Stimulated activated CD4-positive, alpha-beta T cell treated with anti-CD3 and anti-CD28 coated beads, Interleukin-1b, Interleukin-23, amount 100 ng/mL, for 4 hours (primary cell): ENCODE measurements at places on chromosomes 11 and 22.

GRCh38 chr11:123145661-123146060 lies 49.4 kb downstream of the CLMP start:
- DNase-seq: no peak

DNA sequence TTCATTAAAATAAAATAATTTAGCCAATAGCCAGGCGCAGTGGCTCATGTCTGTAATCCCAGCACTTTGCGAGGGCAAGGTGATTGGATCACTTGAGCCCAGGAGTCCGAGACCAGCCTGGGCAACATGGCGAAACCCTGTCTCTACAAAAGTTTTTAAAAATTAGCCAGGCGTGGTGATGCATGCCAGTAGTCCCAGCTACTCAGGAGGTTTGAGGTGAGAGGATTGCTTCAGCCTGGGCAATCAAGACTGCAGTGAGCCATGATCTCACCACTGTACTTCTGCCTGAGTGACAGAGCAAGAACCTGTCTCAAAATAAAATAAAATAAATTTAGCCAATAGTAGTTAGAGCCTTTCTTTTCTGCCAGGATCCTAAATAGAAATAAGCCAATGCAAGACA lies 12.2 kb downstream of the HPS5 start:
- DNase-seq: no peak

GRCh38 chr11:235609-235996 lies 539 bp downstream of the SIRT3 start:
- peak; percentile 49 for DNase-seq

- DNase-seq: no peak
These were observed 144.0 kb downstream of the MPPED1 start for GRCh38 chr22:43555561-43556515.

GRCh38 chr11:115919341-115920091 lies 415.3 kb upstream of the CADM1 start:
- DNase-seq: no peak

- DNase-seq: no peak
These were observed 13.9 kb upstream of the GAL start for GRCh38 chr11:68670208-68670992.

GRCh38 chr22:19016081-19016766 lies 80.1 kb upstream of the PRODH start:
- no peak for DNase-seq

- DNase-seq: no peak
These were observed 110.4 kb downstream of the ELP4 start for GRCh38 chr11:31619980-31620379.

GRCh38 chr11:128157423-128158298 lies 429.7 kb downstream of the ETS1 start:
- DNase-seq: peak; percentile 65

DNA sequence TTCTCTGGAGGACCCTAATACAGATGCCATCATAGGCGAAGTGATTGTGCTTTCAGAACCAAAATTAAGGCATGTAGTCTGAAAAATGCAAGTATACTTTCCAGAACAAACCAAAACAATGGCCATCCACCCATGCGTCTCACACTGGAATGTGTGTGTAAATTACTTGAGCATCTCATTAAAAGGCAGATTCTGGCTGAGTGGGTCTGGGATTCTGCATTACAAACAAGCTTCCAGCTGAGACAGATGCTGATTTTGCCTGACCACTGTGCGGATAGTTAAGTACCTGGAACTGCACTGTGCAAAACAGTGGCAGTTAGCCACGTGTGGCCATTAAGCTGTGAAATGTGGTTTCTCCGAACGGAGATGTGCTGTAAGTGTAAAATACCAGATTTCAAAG lies 26.2 kb downstream of the RRP7A start:
- DNase-seq: no peak

DNA sequence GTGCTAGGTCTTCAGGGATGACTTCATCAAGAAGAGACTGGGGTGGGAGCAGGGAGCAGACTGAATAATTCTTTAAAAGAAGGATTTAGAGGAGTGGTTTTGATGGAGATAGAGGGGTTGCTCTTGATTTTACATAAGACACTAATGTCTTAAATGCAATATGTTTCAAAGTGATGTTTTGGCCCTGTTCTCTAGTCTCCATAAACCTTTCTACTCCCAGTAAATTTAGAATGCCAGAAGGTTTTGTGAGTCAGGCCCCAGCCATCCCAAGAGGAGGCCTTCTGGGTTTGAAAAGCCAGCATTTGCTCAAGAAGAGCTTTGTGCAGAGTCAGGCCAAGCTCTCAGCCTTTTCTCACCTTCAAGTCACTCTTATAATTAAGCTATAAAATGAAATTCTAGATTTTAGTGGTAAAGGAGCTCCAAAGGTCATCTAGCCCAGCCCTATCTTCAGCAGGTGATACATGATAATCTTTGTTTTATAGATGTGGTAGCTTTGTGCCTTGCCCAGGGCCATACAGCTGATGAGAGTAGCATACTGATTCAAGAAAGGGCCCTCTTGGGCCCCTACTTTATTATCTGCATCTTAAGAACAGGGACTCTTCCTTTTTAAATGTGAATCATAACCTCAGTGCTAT lies 122.8 kb upstream of the MTNR1B start:
- DNase-seq: no peak

DNA sequence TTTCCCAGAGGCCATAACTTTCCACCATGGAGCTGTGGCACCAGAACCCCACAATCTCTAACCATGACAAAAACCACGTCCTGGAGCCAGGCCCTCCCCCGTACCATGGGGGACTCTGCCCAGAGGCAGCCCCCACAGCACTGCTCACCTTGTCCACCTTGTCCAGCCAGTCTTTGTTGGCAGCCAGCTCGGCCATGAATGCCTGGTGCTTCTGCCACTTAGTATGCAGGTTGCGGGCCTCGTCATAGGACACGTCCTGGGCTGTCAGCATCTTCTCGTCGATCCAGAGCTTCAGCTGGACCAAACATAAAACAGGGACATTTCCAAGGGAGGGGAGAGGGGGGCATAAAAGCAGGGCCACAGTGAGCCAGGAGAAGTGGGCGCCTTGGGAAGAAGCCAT lies 20.8 kb upstream of the RBM4B start:
- no peak for DNase-seq

GRCh38 chr11:59273373-59273841 lies 60.7 kb upstream of the MPEG1 start:
- no peak for DNase-seq

- no peak for DNase-seq
These were observed 24.1 kb downstream of the MRGPRD start for GRCh38 chr11:68956547-68957254.

GRCh38 chr22:25166266-25167040 lies 33.2 kb upstream of the CRYBB3 start:
- DNase-seq: no peak

DNA sequence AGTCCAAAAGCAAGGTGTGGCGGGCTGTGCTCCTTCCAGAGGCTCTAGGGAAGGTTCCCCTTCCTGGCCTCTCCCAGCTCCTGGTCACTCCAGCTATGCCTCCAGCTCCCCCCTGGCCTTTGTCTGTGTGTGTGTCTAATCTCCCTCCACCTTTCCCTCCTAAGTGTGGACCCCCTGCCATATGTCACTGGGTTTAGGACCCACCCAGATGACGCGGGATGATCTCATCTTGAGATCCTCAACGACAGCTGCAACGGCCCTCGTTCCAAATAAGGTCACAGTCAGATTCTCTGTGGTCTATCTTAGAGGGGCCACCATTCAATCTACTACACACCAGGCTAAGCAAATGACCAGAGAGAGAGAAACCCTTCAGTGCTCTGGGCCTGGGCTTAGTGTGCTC lies 107.9 kb downstream of the ARHGAP8 start:
- DNase-seq: no peak

DNA sequence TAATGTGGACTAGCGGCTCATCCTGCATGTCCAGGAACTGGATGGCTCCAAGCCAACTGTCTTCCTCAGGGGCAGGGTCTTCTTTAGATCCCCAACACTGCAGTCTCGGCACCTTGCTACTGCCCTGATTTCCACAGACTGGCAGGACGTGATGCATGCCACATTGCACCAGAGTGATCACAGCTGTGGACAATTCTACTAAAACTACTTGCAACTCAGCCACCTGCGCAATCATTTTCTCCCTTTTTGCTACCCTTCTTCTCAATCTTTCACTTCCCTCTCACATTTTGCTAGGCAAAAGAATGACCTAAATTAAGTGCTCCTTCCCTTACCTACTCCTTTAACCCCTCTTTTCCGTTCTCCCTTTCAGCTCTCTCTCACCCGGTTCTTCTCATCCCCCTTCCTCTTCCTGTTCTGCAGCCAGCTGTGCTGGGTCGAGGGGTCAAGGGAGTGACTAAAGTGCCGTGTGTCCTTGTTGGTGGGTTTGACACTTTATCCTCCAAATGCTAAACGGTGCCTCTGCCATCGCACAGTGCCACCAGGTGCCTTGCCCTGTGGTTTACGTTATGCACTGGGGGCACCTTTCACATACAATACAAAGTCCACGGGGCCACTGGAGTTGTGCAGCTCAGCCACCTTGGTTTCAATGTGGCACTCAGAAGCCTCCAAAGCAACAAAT lies 11.5 kb upstream of the PEX26 start:
- DNase-seq: no peak

GRCh38 chr11:86360775-86361395 lies 13.8 kb upstream of the CCDC81 start:
- DNase-seq: no peak

- no peak for DNase-seq
These were observed 340.2 kb downstream of the TBC1D22A start for GRCh38 chr22:47102648-47103047.

DNA sequence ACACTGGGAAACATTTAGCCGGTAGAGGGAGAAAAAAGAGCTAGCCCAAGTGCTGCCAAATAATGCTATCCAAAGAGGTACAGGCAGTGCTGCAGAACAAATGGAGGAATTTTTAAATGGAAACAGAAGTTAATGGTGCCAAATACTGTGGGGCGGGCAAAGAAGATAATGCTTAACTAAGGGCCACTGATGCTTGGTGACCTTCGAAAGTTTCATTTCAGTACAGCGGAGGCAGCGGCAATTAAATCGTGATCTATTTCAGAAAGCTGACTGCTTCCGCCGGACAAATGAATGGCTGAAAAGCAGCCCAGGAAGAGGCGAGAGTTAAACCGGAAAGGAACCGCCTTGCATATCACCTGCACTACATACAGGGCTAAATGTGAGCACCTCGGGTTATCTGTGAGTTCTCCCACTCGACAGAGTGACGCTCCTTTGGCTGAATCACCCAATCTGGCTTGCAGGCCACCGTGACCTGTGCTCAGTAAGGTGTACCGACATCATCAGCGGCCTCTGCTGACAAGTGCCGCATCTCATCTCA lies 42.1 kb downstream of the CADM1 start:
- DNase-seq: no peak

- DNase-seq: no peak
These were observed 454.1 kb upstream of the CADM1 start for GRCh38 chr11:115958089-115959000.

DNA sequence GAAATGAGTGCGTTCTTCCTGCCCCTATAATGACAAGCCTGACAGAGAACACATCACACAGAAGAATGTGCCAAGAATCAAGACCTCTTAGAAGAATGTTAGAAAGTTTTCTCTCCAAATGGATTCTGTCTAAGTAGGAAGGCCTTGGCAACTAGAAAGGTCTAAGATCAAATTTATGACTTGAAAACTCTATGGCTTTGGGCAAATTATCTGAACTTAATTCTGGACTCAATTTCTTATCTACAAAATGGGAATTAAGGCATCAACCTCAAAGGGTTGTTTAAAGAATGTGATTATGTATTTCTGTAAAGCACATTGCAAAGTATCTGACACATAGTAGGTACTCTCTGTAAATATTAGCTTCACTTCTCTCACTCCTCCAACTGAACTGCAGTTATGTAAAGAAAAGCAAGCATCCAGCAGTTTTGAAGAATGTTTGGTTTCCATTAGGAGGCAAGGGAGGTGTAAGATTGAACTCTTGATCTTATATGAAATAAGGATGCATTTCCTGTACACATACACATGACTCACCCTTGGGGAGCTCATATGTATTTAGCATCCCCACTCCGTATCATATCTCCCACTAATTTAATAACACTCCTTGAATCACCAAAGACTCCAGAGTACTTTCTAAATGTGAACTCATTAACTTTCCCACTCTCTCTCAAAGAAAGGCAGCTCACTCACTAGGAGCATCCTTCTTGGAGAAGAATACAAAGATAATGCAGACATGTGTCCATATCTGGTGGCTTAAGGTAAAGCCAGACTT lies 77.6 kb downstream of the ETS1 start:
- DNase-seq: no peak

- no peak for DNase-seq
These were observed 37.7 kb downstream of the TCIRG1 start for GRCh38 chr11:68076371-68077042.

DNA sequence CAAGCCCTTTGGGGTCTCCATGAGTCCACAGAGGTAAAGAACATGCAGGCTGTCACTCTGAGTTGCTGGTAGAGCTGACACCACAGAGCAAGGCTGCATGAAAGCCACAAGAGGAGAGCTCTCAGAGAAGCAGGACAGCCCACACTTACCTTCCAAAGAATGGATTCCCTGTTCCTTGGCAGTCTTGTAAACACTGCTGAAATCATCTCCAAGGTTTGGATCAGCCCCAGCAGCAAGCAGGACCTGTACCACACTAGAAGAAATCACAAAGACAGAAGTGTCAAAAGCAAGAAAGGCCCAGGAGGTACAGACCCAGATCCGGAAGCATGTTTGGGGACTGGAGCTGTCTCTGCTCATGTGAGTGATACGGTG lies 54.2 kb downstream of the CLPB start:
- DNase-seq: no peak

DNA sequence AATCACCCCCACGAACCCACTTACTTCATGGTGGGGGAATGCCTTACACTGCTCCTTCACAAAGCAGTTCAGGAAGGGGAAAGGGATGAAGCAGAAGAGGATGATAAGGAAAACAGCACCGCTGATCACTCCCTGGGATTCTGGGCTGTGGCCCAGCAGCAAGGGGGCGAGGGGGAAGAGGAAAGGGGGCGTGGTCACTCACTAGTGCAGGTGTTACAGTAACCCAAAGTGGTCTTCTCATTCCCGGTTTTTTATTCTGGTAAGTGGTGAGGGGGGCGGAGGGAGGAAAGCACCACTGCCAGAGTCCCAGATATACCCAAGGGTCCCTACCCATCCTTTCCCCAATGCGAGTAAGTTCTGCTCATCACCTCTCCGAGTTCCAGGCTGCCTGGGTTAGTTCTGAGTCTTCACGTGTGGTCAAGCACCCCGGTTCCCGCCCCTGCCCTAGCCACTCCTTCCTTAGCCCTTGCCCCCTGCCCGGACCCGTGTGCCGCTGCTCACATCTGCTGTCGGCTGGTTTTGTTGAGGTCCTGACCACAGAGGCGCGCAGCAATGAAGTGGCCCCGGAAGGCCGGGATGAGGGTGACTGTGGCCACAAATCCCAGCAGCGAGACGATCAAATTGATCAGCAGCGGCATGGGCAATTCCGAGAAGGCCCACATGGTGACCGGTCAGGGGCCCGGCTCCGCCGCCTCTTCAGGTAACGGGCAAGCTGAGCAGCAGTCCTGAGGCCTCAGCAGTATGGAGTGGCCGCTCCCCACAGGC lies 477 bp downstream of the DPAGT1 start:
- DNase-seq: no peak
